Epithelial cell of proximal tubule (primary cell): ENCODE measurements at places on chromosomes 12 and 14. TPM values are rescaled to one million over a fixed set of nuclear protein-coding genes. Genes with fewer than 3 reads are reported as not detected.

Gene HNF1A
- 0.17 and 0.36 TPM in 2 replicates for total RNA-seq

Gene GXYLT1
- 9.6 and 13.5 TPM in 2 replicates for total RNA-seq

DNA sequence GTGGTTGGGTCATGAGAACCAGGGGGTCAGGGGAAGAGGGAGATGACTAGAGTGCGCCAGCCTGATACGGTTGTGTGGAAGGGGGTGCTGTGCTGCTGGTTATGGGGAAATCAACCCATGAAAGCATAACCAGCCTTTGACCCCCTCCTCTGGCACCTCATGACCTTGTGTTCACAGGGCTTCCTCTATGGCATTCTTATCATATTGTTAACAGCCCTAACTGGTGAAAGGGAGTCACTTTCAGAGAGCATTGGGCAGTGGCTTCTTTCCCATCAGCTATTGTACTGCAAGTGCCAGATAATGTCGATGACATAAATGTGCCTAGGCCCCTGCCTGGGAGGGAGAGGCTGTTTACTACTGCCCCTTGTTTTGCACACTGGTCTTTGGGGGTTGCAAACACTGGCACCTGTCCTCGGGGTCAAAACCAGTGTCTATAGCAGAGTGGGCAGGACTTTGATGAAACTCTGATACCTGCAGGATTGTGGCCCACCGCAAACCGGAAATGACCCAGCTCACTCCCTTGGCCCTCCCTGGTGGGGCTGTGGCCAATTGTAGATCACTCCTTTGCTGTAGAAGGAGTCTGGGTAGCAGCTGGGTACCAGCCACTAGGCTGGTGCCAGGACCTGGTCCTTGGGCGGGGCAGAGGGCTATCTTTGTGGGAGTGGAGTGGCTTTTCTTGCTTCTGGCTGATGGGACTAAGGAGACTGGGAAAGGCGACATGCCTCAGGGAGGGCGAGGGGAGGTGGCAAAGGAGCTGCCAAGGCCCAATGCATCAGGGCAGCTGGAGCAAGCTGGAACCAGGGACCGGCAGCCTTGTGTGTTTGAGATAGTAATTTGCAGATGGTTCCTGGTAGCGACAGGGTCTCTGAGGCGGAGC lies 634 bp upstream of the TMEM63C start:
- no peak for DNase-seq

GRCh38 chr12:68247785-68248184 lies 5.6 kb downstream of the IL22 start:
- DNase-seq = no peak

GRCh38 chr12:14883686-14884085 lies 2.0 kb downstream of the MGP start:
- no peak for DNase-seq

DNA sequence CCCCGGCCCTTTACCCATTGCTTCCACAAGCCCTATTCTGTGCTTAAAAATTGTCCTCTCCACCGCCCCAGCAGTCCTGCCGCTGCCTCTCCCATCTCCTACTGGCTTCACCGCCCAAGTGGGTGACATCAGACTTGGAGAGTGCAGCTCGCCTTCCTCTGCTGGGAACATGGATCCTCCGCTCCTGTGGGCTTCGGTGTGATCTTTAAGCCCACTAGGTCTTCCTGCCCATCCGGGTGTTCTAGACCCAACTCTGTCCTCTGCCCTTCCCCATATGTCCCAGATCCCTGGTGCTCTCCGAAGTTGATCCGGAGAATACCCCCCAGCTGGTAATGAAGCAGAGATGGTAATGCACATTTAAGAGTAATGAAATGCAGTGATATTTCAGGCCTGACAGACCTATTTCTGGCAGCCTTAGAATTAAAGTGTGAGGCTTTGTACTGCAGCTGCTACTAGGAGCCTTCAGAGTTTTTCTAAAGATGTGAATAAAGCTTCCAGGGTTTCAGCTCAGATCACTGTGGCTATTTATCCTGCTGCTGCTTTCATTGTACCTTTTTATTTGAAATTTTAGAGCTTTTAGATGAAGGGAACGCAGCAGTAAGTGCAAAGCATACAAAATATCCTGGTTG lies 22.9 kb upstream of the CTDSP2 start:
- no peak for DNase-seq
